CD4-positive, alpha-beta memory T cell (primary cell): ENCODE measurements at places on chromosomes 2 and 18.
A peak's percentile ranks its signal among the peaks of the same experiment; 100 is the strongest.

DNA sequence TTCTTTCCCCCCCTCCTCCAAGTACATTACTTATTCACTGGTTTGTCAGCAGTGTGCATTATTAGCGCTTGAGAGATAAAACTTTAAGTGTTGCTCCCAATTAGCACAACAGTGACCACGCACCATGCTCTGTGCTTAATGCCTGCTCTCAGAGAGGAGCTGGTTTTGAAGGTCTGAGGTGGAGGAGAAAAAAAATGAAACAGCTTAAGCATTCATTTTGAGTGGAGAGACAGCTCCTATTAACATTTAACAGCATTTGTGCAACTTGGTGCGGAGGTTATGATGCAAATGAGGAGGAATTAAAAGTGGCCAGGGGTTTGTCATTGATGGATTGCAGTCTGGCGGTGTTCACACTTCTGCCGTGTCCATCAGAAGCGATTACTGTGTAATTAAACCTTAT, 141.8 kb downstream of the FIGN start:
- DNase-seq = no peak

GRCh38 chr2:45433363-45433762, 177.7 kb downstream of the SRBD1 start:
- DNase-seq = no peak

- DNase-seq = no peak
These were observed 223.5 kb downstream of the EIPR1 start for GRCh38 chr2:3154146-3154545.

DNA sequence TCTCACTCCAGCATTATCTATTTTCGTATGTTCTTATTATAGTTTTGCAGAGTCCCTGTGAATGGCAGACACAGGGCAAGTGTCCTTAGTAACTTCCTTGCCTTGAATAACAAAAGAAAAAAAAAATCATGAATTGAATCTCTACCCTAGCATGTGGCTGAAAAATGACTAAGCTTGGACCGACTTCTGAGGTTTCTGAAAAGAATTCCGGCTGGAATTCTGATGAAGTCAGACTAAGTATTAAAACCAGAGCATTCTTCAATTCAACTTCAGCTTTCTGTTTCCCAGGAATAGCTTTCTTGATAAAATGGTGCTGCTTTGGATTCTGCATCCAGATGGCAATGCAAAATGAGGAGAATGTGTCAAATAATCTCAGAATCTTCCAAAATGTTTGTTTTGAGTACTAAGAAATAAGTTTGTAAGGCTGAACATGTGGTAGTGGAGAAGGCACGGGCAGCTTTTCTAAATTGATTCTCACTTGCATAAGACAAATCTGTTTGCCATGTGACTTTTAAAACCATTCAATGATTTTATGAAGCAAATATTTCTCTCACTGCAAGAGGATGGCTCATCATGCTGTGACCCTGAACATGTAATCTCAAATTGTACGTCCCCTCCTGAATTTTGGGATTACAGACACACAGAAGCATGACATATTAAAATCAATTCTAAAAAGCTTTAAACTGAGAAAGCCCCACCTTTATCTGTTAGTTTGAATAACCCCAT, 1462.8 kb upstream of the LRRTM1 start:
- no peak for DNase-seq

- DNase-seq = no peak
These were observed 10.9 kb downstream of the TMBIM1 start for GRCh38 chr2:218281449-218281848.

DNA sequence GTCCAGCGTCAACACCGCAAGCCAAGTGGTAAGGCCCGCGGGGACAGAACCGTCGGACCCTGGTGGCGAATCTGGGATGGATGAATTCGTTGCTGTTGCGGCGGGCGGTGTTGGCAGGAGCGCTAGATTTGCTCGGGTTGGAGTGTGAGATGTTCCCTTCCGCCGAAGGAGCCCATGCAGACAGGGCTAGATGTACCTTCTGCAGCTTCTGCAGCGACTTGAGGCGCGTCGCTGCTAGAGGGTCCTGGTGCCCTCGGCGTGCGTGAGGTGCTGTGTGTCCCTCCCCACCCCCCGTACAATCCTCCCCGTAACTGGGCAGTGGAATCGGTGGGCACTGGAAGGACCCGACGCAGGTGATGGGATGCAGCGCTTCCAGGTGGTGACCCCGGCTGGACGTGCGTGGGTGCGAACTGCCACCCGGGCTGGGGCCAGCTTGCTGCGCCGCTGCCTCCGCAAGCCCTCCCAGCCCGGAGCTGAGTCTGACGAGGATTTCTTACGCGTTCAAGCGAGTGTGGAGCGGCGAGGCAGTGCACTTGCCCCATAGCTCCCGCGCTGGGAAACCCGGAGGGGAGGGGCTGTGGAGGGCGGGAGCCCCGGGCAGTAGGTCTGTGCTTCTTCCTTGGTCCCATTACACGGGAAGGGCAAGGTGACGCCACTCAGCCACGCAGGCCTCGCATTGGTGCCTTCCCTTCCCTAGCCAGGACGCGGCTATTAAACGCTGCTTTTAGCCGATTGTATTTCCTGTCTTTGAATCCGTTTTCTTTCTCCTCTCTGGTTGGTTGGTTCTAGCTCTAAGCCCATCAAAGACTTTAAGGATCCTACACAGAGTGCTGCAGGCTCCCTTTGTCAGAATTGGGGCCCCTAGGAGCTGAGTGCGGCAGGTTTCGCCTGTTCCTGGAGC, 34.2 kb downstream of the CHRNA1 start:
- peak; percentile 40 for DNase-seq

DNA sequence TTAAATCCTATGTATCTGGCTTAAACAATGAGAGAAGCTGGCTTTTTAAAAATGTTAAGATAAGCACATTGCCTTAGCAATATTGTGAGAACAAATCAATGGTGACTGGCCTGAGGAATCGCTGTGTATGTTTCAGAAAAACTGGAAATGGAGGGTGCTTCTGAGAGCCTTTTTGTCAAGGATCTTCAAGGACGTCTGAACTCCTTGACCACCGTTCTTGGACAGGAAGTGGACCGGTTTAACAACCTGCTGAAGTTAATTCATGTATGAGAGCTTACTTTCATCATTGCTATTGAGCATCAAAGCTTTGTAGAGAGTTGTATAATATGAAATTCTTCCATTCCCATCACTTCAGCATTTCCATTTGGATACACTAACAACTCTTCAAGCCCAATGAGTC, 72.6 kb downstream of the TRABD2A start:
- no peak for DNase-seq

DNA sequence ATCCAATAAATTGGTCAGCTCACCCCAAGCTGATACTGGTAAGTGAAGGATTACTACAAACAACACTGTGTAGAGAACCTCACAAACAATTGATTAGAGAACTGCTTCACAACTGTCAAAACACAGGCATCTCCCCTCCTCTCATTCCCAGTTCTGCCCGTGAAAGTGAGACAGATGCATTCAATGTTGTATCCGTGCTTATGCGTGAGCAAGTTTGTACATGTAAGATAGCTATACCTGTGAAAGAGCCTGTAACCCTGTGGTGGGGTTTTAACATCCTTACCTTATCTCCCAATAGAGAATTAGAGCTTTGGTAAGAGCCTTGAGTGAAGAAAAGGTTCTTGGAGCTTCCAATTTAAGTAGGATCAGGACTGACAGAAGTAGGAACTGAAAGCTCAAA, 9.1 kb downstream of the MARCHF4 start:
- DNase-seq = no peak

GRCh38 chr2:102703748-102704147, 58.1 kb upstream of the TMEM182 start:
- no peak for DNase-seq

- DNase-seq = no peak
These were observed 26.5 kb downstream of the ST6GAL2 start for GRCh38 chr2:106859498-106859897.

GRCh38 chr18:64699081-64699480, 550.2 kb upstream of the LINC00305 start:
- DNase-seq = no peak

- DNase-seq = no peak
These were observed 814.9 kb upstream of the NRXN1 start for GRCh38 chr2:51846796-51847195.

DNA sequence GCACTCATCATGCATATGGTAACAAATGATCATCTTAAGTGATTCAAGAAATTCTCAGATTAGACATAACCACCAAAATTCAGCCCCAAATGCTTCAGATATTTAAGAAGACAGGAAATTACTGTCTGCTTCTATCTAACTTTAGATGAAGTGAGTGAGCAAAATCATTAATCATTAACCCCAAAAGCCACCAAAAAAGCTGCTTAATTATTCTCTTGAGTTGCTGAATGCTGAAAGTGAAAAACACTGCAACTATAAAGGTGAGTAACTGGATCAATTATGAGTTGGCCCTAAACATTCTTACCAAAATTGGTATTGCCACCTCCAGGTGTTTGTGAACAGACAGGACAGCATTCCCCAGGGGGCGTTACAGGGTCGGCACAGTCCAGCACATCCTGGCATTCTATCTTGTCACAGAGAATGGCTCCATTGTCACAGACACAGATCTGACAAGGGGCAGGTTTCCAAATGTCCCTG, 69.6 kb downstream of the COL5A2 start:
- DNase-seq = no peak

DNA sequence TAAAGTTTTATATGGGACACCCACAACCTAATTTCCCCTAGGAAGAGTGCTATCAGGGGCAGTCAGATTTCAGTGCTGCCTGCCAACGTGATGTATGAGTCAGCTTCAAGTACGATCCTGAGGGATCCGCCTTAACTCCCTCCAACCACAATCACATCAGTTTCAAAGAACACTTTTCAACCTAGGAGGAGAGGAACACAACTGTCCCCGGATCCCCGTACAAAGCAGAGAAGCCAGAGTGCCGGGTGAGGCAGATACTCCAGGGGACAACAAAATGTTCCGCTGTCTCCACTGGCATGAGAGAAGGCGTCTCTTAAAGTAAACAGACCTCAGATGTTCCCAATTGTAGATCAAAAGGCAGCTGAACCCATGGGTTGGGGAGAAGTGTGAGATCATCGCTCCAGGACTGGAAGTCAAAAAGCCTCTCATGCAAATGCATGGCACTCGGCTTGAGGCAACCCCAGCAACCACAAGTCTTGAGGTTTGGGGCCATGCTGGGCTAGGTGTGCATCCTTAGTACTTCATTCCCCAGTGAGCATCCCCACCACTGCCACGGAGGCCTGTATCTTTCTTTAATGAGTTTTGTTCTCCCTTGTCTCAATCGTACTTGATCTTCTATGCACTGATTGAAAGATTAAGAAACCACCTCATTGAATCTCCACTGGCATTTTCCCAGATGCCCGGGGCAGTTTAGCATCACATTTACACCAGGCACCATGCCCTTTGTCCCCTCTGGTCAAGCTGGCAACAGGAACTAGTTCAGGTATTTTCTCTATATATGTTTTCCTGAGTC, 91.0 kb upstream of the CCBE1 start:
- no peak for DNase-seq

GRCh38 chr2:36409935-36410334, 54.4 kb downstream of the CRIM1 start:
- DNase-seq = no peak

DNA sequence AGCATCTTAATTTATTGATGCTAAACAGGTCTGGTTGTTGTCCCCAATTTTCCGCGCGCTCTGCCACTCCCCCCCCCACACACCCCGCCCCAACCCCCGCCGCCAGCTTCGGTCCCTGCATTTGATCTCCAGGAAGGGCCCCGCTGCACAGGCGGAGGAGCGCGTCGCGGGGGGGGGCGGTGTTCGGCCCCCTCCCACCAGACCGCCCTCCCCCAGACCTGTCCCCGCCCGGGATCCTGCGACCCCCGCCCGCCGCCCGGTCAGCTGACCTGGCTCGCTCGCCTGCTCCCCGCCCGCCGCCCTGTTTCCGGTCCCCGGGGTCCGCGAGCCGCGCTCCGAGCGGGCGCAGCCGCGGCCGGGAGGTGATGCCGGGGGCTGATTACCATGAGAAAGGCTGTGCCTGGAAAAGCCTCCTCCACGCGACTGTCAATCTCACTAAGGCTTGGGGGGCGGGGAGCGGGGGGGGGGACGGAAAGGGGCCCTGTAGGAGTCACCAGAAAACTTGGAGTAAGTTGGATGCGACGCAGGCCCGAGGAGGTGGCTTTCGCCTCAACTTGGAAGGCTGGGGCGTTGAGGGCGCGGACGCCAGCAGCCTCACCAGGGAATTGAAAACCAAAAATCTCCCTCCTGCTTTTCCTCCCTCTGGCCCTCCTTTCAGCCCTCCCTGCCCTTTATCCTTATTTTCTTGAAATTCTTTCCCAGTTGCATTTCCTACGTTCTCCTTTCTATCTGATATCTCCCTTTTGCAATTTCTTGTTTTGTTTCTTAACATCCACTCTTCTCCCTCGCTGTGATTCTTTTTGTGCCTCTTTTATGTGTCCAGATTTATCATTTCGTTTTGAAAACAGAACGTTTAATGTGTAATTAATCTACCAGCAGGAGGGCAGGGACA, 4.4 kb upstream of the ZEB2 start:
- no peak for DNase-seq

GRCh38 chr2:47019532-47019931, 103.9 kb upstream of the MCFD2 start:
- no peak for DNase-seq

DNA sequence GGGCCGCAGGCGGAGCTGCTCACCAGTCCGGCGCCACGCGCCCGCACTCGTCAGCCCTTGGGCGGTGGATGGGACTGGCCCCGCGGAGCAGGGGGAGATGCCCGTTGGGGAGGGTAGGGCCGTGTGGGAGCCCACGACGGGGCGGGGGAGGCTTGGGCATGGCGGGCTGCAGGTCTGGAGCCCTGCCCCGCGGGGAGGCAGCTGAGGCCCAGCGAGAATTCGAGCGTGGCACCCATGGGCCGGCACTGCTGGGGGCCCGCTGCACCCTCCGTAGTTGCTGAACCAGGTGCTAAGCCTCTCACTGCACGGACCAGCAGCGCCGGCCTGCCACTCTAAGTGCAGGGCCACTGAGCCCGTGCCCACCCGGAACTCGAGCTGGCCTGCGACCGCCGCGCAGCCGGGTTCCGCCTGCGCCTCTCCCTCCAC, 182.4 kb upstream of the ERBB4 start:
- DNase-seq = no peak

GRCh38 chr2:144774809-144775208, 254.9 kb upstream of the ZEB2 start:
- DNase-seq = no peak

GRCh38 chr2:236028066-236028465, 140.1 kb downstream of the GBX2 start:
- DNase-seq = no peak

DNA sequence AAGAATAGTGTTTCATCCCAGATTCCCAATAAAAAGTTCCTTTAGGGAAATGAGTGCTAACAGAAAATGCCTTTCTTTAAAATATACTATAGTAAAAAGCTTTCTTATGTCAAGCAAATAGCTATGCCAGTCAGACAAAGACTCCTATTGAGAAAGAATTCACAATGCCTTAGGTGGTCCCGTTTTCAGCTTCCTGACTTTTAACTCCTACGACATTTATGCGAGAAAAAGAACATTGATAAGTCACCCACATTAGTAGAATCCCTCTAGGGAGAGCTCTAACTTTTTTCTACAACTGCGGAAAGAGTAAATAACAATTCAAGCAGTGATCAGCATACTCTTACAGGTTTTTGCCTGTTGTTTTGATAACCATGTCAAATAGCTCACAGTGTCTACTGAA, 750.8 kb upstream of the ACVR2A start:
- DNase-seq = no peak
